ENCODE measurements at places on chromosomes 7 and 10.

- DNase-seq = no peak
Measured at GRCh38 chr7:123637203-123637602, 18.5 kb upstream of the LMOD2 start.

DNA sequence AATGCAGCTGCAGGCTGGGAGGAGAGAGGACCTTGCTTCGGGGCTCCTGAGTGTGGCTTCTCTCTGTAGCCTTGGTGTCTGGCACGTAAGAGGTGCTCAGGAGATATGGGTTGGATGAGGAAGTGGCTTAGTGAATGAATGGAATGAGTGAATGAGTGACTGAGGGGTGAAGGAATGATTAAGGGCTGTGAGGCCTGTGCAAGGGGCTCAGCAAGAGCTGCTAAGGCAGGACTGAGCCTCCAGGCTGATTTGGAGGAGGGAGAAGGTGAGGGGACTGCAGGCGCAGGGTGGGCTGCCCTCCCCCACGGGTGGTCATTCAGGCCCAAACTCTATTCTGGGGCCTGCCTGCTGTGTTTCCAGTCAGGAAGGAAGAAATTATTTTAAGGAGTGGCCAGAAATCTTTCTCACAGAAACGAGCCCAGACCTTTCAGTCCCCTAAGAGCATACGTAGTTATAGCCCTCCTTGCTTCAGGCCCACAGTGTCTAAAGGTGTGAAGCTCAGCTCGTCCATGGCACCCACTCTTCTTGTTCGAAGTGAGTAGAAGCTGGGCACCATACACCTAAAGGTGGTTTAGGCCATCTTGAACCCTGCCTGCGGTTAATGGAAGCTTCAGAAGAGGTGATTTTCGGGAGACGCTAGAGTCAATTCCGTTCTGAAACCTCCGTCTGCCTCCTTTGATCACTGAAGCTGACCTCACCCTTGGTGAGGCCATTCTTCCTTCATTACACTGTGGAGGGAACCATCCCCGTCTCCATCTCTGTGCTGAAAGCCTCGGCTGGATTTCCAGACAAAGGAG lies 49.5 kb upstream of the SAMD8 start:
- no peak for DNase-seq

DNA sequence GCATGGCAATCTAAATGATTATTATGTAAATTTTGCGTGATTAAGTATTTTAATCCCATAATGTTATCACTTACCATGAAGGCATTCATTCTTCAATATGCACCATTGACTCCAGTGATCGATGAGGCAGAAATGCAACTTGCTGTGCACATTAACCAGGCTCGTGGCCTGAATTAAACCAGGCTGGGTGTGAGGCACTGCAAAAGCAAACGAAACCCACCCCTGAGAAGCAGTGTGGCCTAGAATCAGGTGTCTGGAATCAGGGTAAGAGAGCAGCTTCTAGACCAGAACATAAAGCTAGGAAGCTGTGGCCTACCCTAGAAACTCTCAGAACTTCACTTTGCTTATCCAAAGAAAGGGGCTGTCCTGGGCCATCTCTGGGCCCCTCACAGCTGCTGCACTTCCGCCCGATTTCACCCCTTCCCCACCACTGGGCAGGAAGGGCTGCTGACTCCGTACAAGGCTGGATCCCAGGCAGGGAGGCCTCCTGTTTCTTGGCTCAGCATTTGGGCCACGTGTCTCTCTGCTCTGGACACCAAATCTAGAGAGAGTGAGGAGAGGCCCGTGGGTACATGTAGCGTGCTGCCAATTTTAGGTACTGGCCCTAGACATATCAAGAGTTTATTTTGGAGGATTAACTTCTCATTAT lies 4.4 kb downstream of the PTPRE start:
- no peak for DNase-seq

GRCh38 chr10:5893321-5893720 lies 3.3 kb downstream of the FBH1 start:
- DNase-seq = no peak

DNA sequence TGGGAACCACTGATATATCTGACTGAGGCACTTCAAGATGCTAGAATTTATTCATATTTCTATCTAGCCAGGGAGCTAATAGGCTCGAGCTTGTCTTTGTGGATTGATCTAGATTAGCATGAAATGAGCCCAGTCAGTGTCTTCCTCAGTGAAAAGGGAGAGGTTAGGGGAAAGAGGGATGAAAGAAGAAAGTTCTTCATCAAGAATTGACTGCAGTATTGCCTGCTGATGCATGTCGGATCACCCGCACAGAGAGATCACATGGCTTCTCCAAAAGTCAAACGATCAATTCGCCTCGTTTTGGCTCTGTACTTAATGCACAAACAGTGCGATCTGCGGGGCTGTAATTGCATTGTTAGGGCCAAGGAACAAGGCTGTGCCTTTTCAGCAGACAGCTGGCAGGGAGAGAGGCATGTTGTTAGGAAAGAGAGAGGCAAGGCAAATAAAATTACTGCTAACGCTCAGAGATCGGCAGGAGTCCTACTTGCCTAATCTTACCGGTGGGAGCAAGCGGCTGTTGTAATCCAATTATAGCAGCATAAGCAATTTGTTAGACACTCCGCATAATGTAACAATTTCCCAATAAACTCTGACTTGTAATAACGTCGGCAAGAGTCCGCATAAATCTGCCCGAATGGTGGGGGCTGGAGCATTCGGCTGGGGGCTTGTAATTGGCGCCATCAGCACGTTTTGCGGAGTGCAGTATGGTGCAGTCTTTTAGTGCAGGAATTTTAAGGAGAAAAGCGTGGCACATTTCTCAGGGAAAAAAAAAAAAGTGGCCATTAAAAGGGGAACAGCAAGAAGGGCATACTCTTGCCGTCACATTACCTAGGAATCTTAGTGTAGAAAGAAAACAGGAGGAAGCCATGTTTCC lies 102.1 kb downstream of the POLL start:
- no peak for DNase-seq

DNA sequence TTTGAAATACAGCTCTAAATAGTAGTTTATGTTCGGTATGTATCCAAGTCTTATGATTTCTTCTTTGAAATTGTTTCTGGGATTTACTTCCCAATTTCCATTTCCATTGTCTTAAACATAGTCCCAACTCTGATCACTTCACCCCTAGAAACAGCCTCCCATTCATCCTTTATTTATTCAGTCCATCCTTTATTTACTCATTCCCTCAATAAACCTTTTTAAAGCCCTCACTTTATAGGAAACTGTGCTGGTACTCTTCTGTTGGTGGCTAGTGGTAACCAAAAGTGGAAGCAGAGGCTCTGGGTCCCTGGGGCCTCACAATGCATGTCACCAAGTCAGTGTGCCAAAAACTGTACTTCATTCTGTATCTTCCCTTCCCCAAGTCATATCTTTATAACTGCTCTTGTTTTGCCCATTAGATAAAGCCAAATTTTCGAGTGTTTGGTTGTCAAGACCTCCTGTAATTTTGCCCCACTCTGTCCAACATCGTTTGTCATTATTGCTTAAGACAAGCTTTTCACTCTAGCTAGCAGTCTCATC lies 3.9 kb upstream of the EPC1 start:
- DNase-seq = no peak

- no peak for DNase-seq
Measured at GRCh38 chr7:50994753-50995319, 212.1 kb upstream of the GRB10 start.

- DNase-seq = peak; percentile 96
Measured at GRCh38 chr10:86440874-86441843, 74.6 kb upstream of the GRID1 start.

All from iris pigment epithelial cell (primary cell).